Vagina (tissue), 2 donors: ENCODE measurements at places on chromosomes 3 and 15.

- DNase-seq: no peak
Observed at GRCh38 chr3:41190509-41191284, 8.6 kb upstream of the CTNNB1 start.

GRCh38 chr3:141950572-141951493, 74.4 kb downstream of the ATP1B3 start:
- DNase-seq: no peak

DNA sequence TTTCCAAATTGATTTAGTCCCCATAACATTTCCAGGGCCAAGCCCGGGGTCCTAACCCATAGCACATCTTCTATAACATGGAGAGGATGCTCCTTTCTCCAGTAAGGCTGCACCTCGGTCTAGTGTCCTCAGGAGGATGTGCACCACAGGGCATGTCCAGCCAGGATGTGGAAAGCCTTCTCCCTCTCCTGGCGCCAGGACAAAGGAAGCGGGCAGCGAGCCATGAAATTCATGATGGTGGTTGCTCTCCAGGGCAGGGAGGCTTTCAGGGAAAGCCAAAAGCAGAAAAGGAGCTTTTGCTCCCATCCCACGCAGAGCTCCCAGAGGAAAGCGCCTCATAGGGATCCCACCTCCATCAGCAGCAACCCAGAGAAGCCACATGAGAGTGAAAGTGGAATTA, 220.0 kb downstream of the ADAMTSL3 start:
- DNase-seq: no peak

DNA sequence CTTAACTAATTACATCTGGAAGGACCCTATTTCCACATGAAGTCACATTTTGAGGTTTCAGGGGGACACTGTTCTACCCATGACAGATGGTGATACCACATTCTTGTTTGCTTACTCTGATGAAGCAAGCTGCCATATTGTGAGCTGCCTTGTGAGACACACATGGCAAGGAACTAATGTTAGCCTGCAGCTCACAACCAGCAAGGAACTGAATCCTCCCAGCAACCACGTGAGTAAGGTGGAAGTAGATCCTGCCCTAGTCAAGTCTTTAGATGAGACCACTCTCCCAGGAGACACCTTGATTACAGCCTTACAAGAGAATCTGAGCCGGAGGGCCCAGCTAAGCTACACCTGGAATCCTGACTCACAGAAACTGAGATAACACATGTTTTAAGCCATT, 160.1 kb downstream of the PDE8A start:
- no peak for DNase-seq

DNA sequence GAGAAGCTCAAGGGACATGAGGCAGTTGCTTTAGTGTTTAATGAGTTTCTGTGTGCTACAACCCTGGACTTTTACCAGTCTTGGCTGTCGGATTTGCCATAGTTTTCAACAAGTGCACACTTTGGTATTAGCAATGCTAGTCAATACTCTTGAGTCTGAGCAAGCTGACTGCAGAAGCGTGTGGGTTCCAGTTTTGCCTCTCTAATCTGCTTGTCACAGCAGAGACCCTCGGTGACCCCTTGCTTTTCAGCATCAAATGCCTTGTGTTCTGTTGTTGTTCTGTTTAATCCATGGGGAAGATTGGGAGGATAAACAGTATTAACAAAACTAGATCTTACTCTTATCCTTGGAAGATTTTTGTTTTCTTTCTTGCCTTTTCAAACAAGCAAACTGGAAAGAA, 194.3 kb upstream of the CHRM5 start:
- no peak for DNase-seq

DNA sequence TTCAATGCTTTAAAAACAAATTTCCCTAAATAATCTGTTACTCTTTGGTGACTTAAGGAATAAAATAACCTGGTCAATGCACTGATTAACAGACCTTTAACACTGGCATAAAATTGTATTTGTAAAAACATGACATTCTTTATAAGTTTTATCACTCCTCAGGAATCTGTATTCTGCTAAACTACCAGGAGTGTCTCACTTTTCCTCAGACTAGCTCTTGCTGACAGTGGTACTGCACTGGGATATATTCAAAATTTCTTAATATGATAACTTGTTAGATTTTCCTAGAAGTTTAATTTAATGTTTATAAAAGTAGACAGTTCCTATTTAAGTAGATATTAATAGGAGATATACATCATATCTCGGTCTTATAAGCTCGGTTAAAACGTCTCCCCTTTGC, 363.4 kb upstream of the ARHGEF26 start:
- no peak for DNase-seq

- no peak for DNase-seq
Observed at GRCh38 chr3:32873531-32874130, 55.8 kb downstream of the TRIM71 start.

DNA sequence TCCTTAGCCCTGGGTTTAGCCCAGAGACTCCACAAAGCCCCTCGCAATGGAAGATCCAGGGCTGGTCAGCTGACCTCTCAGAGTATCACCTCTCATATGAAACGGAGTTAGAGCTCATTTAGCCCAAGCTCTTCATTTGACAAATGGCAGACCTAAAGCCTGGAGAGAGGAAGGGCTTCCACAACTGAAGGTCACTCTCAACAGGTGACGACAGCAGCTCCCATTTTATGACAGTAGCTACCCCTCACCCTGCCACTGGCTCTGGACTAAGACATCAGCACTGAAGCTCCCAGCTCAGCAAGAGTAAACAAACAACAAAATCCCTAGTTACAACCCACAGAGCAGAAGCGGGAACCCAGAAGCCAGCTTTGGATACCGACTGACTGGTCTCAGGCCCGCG, 33.7 kb downstream of the TLE3 start:
- no peak for DNase-seq

DNA sequence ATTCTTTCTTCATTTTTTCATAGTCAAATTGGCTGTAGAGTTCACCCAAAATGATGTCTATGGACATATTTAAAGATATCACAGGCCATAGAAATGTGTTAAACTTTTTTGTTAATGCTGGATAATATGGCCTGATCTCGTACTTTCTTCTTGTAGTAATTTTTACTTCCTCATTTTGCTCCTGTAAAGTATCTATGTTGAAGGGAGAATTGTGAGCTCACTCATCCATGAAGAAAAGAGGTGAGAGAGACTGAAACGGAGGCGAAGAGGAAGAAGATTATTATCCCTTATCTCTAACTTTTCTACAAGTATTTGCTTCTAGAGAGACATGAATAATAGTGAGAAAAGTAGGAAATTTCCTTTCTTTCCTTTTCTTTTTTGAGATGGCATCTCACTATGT, 613.8 kb upstream of the TBL1XR1 start:
- no peak for DNase-seq

GRCh38 chr15:47961401-47962090, 159.2 kb upstream of the SLC24A5 start:
- DNase-seq: no peak

GRCh38 chr3:104596054-104596453, 770.7 kb upstream of the ALCAM start:
- no peak for DNase-seq

- no peak for DNase-seq
Observed at GRCh38 chr3:146300768-146301167, 49.9 kb upstream of the PLSCR4 start.

DNA sequence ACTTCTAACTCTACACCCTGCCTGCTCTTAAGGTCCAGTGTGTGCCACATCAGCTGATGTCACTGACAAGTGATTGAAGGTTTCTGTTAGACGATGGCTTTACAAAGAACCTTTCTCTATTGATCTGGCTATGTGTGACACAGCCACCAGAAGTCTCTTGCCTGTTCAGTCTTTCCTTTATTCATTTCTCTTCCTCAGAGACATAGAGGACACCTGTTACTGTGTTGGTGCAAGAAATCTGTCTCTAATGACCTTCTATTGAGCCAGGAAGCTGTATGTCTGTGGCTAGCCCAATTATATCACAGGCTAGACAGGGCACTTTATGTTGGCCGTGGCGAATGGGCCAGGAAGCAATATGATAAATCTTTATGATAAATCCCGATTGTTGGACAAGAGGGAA, 173.3 kb upstream of the GAP43 start:
- DNase-seq: no peak

DNA sequence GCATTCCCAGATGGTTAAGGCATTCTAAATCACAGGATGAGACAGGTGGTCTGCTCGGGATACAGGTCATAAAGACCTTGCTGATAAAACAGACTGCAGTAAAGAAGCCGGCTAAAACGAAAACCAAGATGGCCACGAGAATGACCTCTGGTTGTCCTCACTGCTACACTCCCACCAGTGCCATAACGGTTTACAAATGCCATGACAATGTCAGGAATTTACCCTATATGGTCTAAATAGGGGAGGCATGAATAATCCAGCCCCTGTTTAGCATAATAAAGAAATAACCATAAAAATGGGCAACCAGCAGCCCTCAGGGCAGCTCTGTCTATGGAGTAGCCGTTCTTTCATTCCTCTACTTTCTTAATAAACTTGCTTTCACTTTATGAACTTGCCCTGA, 151.1 kb downstream of the ZNF385D start:
- no peak for DNase-seq

DNA sequence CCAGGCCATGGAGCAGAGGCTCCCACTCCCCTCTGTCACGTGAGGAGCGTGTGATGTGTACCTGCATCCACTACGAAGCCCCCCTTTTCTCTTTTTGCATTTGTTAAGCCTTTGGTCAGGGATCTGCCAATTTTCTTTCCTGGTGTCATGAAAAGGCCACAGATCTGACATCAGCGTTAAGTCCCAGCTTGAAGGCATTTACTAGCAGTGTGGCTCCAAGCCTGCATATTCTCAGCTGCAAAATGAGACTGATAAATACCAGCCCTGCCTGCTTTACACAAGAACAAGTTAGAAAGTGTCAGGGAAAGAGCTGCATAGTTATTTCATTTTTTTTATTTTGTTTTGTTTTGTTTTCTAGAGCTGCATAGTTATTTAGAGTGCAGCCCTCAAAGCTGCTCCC, 2.3 kb upstream of the ANKRD63 start:
- DNase-seq: no peak

DNA sequence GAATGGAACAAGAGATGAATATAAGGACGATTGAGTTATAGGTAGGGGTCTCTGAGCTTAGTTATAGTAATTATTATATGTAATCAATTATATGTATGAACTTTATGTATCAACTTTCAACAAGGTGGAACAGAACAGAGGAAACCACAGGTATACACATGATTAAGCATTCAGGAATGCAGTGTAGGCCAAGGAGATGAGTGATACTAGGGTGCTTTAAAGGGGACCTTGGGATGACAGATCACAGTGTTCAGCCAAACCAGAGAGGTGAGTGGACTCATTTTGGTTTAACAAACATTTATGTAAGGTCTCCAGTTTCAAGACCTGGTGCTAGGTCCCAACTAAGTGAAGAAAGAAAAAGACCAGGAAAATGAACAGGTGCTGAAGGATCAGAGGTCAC, 895.5 kb downstream of the ROBO2 start:
- no peak for DNase-seq

GRCh38 chr3:55405436-55405835, 81.7 kb downstream of the WNT5A start:
- no peak for DNase-seq
